ENCODE measurements at places on chromosomes 16 and 17.

GRCh38 chr17:3510090-3510489, 34.3 kb downstream of the ASPA start:
- no peak for DNase-seq

DNA sequence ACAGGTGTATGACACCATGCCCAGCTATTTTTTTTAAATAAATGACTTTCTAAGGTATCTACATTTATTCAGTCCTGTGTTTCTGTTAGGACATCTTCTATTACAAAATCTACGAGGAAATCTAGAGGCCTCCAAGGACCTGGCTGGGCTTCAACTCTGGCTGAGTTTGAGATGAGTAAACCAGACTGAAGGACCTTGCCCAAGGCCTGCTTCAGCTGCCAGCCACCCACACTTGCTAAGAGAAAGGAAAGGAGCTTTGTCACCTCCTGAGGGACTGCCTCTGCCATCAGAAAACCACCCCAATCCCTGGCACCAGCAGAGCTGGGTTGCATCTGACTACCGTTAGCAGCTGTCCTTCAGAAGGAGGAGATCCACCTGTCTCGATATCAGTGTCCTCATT, 1.3 kb upstream of the MYO1D start:
- no peak for DNase-seq

DNA sequence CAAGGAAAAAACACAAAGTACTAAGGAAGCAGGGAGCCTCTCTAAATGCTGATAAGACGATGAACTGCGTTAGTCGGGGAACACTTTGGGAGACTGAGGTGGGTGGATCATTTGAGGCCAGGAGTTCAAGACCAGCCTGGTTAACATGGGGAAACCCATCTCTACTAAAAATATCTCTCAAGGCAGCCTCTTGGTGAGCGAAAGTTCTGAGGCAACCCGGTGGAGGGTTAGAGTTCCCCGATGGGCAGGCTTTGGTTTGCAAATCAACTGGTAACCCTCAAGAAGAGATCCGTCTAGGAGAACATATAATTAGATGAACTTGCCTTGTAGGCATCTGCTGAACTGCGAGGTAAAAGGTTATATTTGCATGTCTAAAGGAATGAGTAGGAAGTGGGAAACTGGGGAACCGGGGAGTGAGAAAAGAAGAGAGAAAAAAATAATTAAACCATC, 44.6 kb downstream of the WSB1 start:
- DNase-seq = no peak

GRCh38 chr16:67926181-67926750, 5.4 kb downstream of the CTRL start:
- no peak for DNase-seq

- DNase-seq = no peak
These were observed 8.7 kb upstream of the CACNG4 start for GRCh38 chr17:66955821-66956220.

GRCh38 chr16:59469266-59469665, 735.1 kb upstream of the GOT2 start:
- no peak for DNase-seq

DNA sequence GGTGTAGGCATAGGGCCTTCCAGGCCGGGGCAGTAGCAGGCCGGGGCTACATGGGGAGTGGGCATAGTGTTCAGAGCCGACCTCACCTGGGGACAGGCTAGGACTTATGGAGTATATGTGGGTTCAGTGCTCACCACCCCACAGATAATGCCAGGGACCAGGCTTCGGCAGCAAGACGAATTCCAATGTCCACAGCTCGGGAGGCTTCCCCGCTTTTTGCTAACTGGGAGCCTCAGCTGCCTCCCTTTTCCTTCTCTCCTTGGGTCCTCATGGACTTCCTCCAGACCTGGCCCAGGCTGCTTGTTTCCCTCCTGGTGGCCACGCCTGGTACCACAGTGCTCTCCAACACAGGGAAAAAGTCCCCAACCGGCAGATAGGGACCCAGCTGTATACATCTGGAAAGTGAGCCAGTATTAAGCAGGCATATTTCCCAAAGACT, 20.1 kb upstream of the SLC46A1 start:
- no peak for DNase-seq

- DNase-seq = no peak
These were observed 73.0 kb downstream of the ABCC6 start for GRCh38 chr16:16150117-16150877.

GRCh38 chr17:45087504-45087975, 26.4 kb downstream of the NMT1 start:
- no peak for DNase-seq

DNA sequence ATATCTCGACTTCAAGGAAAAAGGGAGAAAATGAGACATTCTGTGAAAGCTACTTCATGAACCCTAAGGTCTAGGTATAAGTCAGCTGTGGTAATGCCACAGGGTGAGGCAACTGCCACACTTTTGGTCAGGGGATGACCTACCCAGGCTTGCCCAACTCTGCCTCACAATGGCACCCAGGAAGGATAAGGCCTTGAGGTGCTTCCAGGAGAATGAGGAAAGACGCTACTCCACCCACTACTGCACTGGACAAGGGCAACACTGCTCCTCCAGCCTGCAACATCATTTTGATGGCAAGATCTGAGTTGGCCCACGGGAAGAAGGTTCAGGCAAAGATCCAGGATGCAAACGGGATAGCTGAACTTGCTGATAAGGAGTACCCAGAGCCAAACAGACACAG, 22.0 kb upstream of the GFOD2 start:
- DNase-seq = no peak

DNA sequence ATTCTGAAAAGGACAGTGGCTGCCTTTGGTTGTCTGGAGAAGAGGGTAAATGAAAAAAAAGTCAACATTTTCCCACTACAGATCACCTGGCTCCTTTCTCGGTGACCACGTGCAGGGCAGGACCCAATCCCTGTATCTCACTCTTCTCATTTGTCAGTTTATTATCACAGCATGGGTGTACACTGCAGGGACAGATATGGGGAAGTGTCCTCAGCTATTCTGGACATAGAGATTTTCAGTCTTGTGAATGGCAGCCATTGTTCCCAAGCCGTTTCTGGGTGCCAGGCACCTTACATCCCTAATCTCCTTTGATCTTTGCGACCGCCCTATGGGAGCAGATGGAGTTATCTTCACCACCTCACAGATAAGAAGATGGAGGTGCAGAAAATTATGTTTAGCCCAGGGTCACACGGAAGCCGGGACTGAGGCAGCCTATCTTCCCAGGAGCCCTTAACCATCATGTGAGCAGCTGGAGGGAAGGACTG, 7.2 kb downstream of the ADORA2B start:
- DNase-seq = no peak

DNA sequence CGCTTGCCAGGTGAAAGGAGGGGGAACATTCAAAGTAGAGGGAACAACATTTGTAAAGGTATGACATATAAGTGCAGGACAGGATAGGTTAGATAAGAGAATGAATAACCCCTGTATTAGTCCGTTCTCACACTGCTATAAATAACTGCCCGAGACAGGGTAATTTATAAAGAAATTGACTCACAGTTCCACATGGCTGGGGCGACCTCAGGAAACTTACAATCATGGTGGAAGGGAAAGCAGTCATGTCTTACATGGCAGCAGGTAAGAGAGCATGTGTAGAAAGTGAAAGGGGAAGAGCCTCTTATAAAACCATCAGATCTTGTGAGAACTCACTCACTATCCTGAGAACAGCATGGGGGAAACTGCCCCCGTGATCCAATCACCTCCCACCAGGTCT, 223.8 kb downstream of the SOX9 start:
- DNase-seq = no peak

GRCh38 chr17:31916491-31917064, 15.1 kb upstream of the UTP6 start:
- no peak for DNase-seq

DNA sequence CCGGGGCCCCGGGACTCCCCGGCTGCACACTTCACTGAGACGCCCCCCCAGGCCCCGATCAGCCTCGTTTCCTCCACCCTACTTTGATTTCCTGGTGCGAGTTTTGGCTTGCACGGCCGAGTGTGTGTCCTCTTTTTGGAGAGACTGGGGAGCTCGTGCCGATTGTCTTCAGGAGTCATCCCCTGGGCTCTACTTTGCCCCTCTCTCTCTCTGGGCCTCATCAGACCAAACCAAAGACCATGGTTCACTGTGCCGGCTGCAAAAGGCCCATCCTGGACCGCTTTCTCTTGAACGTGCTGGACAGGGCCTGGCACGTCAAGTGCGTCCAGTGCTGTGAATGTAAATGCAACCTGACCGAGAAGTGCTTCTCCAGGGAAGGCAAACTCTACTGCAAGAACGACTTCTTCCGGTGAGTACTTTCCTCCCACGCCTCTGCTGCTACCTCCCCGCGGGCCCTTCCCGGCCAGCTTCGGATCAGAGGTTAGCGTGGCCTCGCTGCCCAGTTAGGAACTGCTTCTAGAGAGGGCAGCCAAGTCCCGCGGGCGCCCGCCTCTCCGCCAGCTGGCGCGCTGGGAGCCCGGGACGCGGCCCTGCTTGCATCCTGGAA, 787 bp downstream of the LHX1 start:
- DNase-seq = no peak

DNA sequence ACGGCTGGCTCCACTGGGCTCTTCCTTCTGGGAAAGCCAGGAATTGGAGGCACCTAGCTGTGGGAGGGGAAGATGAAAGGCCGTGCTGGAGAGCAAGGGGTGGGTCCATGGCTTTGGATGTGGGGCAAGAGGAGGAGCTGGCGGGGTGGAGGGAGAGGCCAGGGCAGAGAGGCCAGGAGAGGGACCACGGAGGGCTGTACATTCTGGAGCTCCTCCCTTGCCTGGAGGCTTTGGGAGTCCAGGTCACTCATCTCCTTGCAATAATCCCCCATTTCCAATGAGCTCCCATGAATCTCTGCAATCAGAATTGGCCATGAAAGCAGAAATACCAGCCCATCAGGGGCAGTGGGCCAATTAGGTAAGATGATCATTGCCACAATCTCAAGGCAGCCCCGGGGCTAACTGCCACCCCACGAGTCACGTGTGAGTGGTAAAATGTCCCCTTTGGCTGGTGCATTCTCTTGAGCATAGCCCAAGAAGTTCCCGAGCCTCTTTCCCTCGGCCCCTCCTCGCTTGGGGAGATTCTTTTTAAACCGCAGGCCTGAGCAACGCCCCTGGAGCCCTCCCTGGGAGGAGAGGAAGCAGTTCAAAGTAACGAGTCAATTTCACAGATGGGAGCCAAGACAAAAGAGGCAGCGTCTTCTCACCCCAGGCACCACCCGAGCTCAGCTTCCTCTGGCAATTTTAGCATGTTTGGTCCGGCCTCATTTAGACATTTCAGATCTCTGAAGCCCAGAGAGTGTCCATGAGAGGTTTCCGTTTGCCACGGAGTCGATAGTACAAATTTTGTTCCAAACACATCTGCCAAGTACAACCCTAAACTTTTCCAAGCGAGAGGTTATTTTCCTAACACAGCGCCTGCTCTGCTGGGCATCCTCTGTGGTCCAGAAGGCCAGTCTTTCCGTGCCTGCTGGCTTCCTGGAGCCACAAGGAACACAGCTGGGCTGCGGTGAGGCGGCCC, 13.4 kb downstream of the RTN4RL1 start:
- DNase-seq = no peak

DNA sequence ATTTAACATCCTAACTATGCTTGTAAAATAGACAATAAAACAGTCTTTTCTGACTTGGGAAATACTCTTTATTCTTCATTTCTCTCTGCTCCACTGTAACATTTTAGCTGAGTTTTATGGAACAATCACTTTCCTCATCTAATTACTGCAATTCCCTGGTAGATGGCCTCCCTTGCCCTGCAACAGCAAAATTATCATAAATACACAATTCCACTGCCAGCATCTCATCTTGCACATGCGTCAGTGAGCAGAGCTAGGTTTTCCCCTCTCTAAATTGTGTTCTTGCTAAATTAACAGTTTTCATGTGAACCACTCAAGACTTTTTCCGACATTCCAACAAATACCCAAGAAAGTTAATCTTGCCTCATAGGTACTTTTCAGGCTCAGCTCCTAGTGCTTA, 920.9 kb upstream of the GOT2 start:
- no peak for DNase-seq

DNA sequence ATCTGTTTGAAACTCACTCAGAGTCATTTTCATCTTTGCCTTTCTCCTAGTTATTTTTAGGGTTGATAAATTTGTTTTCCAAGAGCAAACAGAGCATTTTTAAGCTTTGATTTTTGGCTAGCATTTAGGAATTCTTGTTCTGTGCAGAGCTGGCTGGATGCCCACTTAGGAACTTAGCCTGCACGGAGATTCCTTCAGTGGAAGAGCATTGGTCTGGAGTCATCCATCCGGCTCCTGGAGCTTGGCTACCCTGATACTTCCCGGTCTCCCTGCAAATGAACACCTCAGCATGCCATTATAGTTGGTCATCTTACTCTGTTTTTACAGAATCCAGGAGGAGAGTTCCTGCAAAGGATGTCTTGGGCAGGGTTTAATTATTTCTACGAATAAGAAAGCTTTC, 57.1 kb downstream of the SPECC1 start:
- DNase-seq = no peak

DNA sequence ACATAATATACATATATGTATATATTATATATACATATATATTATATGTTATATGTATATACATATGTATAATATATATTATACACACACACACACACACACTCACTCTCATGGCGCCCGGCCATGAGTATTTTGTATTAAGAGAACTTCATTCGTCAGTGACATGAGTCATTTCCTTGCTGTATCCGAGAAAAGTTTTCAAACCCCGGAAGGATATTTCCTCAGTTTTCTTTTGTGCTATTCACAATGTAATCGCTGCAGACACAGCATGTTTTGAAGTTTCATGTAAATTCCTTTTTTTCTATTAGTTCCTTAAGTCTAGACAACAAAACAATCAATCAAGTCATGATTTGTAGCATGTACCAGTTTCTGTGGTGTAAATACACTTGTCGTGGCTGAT, 33.3 kb downstream of the OR1D5 start:
- DNase-seq = no peak

- no peak for DNase-seq
These were observed 2.5 kb upstream of the MED9 start for GRCh38 chr17:17474341-17474740.

DNA sequence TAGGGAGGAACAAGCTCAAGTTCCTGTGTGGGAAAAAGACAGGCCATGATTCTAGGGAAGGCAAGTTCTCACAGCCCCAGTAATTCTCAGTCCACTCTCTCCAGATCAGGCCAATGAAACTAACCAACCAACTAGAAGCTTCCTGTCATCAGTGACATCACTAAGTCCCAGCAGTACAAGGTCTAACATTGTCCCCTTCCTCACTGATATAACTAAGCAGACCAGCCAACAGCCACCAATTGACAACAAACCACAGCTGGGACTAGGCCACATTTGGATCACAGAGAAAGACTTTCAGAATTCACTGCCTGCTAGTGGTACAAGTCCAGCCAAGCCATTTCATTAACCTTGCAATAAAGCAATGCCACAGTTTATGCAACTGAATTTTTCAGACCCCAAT, 94.0 kb downstream of the CACNG1 start:
- no peak for DNase-seq
